ENCODE measurements at places on chromosomes 4 and X.

DNA sequence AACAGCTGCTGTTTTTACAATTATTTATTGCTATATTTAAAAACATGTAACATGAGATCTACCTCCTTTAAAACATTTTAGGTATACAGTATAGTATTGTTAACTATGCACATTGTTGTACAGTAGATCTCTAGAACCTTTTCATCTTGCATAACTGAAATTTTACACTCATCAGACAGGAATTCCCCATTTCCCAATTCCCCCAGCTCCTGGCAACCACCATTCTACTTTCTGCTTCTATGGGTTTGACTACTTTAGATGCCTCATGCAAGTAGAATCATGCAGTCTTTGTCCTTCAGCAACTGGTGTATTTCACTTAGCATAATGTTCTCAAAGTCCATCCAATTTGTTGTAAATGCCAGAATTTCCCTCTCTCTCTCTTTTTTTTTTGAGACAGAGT lies 9.7 kb upstream of the LSM6 start:
- peak; percentile 67 for DNase-seq

DNA sequence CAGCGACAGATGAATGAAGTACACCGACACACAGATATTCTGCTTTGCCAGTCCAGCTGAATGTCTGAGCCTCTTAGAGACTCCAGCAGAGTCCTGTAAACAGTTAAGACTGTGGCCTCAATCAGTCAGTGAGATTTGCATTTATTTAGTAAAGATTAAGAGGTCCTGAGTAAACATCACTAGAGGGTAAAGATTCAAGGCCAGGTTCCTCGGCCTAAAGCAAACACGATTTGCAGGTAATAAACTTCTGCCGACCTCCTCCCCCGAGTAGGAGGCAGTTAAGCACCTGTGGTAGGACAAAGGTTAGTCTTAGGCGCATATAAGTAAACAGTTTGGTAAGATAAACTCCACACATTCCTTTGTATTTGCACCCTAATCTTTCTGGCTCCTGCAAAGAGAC lies 99.6 kb downstream of the CFAP47 start:
- DNase-seq: no peak

DNA sequence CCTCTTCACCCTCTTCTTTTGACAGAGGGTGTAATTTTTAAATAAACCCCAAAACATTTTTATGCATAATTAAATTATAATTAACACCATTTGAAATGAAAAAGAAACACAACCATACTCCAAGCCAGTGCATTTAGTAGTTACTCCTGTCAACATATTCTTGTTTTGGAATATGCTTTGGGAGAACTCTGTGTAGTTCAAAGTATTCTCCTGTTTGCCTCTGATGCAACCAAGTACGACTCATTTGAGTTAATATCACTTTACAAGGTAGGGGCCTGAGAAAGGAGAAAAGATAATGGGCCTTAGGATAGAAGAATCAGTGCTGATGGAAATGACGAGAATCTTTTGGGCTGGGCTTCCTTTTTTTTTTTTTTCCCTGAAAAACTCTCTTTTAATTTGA lies 2.7 kb downstream of the PTPN13 start:
- DNase-seq: peak; percentile 26

DNA sequence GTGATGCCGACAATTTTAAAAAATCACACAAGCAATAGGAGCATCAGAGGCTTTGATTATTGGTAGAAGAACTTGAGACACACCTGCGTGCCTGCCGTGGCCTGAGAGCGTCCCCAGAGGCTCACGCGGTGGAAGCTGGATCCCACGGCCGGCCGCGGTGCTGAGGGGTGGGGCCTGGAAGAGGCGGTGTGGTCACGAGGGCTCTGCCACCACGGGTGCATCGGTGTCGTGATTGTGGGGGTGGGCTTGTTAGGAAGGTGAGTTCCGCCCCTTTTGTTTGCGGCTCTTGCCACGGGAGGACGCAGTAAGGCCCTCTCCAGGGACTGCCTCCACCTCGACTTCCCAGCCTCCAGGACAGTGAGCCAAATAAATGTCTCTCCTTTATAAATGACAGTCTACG lies 77.2 kb upstream of the ADRA2C start:
- no peak for DNase-seq

GRCh38 chr4:109816082-109816442 lies 500 bp downstream of the GAR1 start:
- no peak for DNase-seq

DNA sequence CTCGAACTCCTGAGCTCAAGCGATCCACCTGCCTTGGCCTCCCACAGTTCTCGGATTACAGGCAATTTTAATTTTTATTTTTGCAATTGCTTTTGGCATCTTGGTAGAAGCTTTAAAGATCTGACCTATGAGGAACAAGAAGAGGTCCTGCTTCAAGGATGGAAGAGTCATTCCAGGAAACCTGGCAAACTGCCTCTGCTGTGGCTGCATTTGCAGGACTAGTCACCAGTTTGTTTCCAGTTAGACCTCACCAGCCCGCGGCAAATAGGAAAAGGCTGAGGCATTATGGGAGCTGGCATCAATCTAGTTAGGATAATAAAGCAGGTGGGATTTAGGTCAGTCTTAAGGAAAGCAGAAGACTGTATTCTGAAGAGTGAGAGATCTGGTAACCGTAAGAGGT lies 51.9 kb upstream of the LAS1L start:
- DNase-seq: peak; percentile 41

- no peak for DNase-seq
These were observed 223.8 kb downstream of the CHIC2 start for GRCh38 chr4:53840643-53841042.

GRCh38 chrX:8849945-8850344 lies 48.8 kb upstream of the FAM9A start:
- no peak for DNase-seq

GRCh38 chr4:57055886-57056285 lies 54.3 kb downstream of the IGFBP7 start:
- DNase-seq: no peak

DNA sequence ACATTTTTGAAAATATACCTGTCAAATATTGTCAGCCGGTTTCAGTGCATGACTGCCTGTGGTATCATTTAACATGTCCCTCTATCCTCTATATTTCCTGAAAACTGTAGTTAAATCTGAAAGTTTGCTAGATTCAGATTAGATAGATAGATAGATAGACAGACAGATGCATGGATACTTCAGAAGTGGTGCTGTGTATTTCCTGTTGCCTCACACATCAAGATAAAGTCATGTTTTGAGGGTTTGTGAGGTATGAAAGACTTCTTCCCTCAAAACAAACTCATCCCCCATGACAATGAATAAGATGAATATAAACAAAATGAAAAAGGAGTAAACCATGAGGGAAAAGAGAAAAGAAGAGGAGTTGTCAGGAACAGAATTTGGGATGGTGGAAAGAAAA lies 6.0 kb upstream of the BST1 start:
- no peak for DNase-seq

DNA sequence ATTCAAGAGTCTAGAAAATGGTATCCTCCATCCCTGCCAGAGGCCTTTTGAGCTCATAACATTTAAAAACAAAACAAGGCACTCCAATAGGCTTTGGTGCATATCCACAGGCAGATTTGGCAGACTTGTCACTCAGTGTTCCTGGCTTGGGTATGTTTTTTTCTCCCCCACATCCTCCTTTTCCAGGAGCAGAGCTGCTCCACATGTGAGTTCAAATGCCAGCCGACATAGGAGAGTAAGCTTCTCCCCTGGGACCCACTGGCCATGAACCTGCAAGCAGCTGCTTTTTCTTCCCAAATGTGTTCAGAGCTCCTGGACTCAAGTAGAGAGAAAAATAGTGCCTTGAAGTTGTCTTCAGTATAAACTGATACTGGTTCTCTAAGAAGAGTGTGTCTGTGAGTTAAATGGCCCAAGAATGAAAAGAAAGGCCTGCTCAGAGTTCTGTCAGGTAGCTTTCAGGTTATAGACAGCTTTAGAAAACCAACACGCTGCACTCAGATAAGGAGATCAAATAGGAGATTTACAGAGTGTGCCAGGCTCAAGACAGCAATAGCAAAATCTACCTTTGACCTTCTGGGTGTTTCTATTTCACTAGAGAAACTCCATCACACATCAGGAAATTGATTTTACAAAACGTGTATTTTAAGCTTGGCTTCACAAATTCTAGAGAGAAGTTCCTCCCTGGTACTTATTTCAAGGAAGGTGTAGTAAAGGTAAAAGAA lies 162.5 kb upstream of the GALNT7 start:
- no peak for DNase-seq

GRCh38 chr4:146638786-146639505 lies at the start of gene POU4F2:
TSS of gene POU4F2 (plus strand) at chr4:146638893. CDS start at chr4:146639141, 248 bp downstream.
- peak; percentile 25 for DNase-seq

GRCh38 chr4:66629927-66630326 lies 915.4 kb downstream of the CENPC start:
- DNase-seq: no peak

DNA sequence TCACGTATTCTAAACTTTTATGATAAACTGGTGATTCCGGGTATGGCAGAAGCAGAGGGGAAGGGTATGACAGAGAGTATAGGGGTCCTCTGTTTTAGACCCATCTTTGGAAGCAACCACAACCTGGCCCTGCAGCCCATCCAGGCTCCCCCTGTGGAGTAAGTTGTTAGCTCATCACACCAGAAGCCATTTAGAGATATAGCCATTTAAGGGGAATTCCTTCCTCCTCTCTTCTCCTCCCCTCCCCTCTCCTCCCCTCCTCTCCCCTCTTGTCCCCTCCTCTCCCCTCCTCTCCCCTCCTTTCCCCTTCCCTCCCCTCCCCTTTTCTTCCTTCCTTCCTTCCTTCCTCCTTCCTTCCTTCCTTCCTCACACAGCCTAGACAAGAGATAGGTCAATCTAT lies 197.3 kb upstream of the LDB2 start:
- DNase-seq: no peak

- DNase-seq: peak; percentile 16
These were observed 399.7 kb downstream of the PABPC4L start for GRCh38 chr4:133801883-133802282.

GRCh38 chr4:87895964-87896621 lies 63.3 kb downstream of the MEPE start:
- peak; percentile 85 for DNase-seq

DNA sequence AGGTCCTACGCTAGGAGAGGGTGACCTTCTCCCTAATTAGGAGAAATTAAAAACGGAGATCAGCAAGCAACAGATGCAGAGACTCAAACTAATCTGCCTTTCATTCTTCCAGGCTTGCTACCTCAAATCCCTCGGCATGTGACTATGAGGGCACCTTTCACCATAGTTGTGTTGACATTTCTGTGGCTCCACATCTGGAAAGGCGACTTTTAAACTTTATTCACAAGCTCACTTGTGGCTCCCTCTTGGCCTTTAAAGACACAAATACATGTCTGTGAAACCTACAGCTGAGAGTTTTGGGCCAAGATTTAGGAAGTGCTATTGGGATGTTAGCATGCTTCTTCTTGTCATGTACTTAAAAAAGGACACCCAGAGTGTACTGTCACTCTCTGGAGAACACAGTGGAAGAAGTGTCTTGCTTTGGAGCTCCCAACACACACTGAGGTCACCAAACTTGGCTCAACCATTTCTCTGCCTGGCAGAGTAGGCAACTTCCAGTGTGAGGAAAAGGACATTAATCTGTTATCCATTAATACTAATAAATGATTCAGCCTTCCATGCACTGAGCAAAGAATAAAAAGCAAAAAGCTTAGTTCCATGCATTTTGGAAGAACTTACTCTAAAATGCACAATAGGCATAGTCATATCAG lies 60.1 kb downstream of the LDB2 start:
- no peak for DNase-seq

- DNase-seq: peak; percentile 99
These were observed at the start of gene FAT4 for GRCh38 chr4:125314676-125315575. TSS of gene FAT4 (plus strand) at chr4:125314955. CDS start at chr4:125316412, 1,457 bp downstream.

- no peak for DNase-seq
These were observed 6.5 kb upstream of the GLRA3 start for GRCh38 chr4:174835536-174835935.

- DNase-seq: no peak
These were observed 384.8 kb downstream of the FAM133A start for GRCh38 chrX:94058728-94059382.

DNA sequence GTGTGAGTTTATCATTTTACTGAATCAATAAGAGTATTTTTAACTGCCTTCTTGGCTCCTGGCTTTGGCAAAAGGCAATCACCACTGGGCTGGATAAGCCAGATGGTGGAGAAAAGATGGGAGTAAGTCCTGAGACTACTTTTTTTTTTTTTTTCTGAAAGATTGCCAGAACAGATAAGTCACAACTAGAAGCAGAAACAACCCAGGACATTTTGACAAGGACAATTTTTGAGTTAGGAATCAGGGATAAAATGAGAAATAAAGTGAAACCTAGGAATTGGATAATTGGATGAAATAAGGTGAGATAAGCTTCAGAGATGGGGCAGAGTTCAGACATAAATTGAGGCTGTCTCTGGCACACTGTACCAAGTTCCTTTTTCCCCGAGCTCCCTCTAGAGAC lies 471.0 kb downstream of the KLHL13 start:
- no peak for DNase-seq

DNA sequence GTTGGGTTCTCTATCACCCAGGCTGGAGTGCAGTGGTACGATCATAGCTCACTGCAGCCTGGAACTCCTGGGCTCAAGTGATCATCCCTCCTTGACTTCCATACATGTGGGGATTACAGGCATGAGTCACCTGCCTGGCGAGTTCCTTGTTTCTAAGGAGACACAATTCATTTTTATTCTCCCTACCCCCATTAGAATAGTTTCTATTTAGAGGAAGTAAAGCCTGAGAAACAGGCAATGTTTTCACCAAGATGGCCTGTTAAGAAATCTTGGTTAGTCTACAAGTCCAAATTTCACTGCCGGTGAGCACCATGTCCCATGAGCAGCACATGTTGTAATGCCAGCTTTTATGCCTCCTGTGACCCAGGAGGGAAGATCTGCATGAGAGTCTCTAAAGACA lies 5.7 kb downstream of the CYBB start:
- peak; percentile 3 for DNase-seq

- no peak for DNase-seq
These were observed 24.2 kb upstream of the ACSL1 start for GRCh38 chr4:184850018-184850417.

DNA sequence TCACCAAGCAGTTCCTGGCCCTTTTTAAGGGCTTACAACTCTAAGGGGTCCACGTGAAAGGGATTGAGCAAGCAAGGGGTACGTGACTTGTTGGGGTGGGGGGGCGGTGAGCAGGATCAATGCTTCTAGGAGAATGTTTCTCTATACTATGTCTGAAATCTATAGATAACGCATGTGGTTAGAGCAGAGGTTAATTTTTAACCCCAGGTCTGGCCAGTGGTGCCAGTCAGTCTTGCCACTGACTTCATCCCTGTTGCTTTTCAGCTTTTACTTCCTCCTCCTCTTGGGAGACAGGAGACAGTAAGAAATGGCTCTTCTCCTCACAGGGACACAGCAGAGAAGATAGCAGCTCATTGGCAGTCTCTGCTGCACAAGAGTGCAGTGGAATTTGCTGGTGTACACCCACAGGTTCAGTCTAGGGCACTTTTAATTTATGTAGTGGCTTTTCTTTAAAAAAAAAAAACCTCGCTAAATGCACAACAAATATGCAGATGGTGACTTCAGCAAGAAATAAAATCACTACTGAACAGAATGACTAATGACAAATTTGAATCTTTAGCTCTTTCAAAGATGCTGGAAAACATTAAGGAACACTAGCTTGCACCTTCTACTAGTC lies 190.5 kb downstream of the CCNG2 start:
- DNase-seq: no peak

GRCh38 chrX:20623448-20623847 lies 356.7 kb upstream of the RPS6KA3 start:
- peak; percentile 5 for DNase-seq

Data from astrocyte of the spinal cord (primary cell).